ENCODE measurements at places on chromosomes 2 and 18.

GRCh38 chr2:241859017-241859435 lies 332 bp upstream of the PDCD1 start:
- peak; percentile 42 for DNase-seq

- no peak for DNase-seq
These were observed 729 bp upstream of the SELENOI start for GRCh38 chr2:26345283-26345544.

GRCh38 chr2:191263050-191263449 lies 17.8 kb downstream of the MYO1B start:
- no peak for DNase-seq

- no peak for DNase-seq
These were observed 12.6 kb upstream of the LONRF2 start for GRCh38 chr2:100334929-100335328.

GRCh38 chr2:13128139-13128538 lies 411.4 kb downstream of the TRIB2 start:
- DNase-seq = no peak

- DNase-seq = no peak
These were observed 55.8 kb upstream of the FAM136A start for GRCh38 chr2:70357684-70358071.

DNA sequence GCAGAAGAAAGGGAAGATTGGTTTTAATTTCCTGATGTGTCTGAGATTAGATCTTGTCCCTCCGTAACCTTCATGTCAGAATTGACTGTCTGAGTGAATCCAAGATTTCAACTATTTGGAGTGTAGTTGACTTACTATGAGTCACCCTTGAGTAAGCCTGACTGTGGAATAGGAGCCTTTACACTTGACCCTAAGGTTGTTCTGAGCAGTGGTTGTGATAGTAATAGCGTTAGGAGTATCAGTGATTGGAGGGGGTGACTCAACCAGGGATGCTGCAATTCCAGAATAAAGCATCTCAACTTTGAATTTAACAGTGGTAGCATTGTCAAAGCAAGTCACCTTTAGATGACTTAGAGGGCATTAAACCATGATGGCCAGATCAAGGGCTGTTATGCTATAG lies 979.5 kb upstream of the FAM98A start:
- DNase-seq = no peak

- DNase-seq = no peak
These were observed 536 bp downstream of the PDE1A start for GRCh38 chr2:182426082-182426917.

DNA sequence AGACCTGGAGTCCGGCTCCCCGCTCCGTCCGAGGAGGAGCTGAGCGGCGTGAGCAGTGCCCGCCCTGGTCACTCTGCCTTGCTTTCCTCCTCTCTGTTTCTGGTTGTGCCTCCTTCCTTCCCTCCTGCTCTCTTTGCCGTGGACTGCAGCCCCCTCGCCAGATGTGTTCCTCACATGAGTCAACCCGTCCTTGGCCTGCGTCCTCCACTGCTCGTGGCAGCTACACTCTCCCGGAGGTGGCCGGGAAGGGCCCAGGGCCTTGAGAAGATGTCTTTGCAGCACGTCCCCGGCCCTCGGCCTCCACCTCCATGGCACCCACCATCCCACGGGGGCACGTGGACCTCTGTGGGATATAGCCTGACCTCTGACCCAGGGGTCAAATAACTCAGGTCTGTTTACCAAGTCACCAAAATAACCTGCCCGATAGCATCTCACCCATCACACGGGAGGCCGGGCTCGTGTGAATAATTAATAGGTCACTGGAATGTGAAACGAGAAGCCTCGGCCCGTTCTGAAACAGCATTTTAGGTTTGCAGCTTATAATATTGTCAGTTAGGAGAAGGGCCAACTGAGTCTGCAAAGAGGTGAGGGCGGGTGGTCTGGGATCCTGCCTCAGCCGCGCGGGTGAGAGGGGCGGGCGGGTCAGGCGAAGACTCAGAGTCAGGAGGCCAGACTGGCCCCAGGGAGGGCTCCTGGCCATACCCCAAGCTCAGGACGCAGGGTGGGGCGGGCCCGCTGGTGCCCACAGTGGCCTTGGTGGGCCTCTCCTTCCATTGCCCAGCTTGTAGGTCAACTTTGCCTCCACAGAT lies 42.6 kb downstream of the NFATC1 start:
- no peak for DNase-seq

DNA sequence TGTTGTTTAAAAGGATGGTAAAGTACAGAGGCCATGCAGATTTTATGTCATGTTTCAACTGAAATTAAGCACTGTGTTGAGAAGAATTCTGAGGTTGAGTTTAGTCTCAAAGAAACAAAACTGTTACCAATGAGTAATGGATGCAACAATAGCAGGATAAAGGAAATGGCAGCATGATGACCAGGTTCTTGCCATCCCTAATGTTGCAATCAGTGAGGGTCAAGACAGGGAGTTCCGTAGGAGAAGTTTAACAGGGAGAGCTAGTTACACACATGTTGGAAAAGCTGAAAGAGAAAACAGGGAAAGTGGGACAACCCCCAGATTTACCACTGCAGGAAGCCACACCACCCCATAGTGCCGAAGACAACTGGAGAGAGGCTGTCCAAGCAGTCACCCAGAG lies 343.8 kb upstream of the EPHA4 start:
- no peak for DNase-seq

- DNase-seq = no peak
These were observed 1404.9 kb upstream of the SLC39A10 start for GRCh38 chr2:194252127-194252526.

DNA sequence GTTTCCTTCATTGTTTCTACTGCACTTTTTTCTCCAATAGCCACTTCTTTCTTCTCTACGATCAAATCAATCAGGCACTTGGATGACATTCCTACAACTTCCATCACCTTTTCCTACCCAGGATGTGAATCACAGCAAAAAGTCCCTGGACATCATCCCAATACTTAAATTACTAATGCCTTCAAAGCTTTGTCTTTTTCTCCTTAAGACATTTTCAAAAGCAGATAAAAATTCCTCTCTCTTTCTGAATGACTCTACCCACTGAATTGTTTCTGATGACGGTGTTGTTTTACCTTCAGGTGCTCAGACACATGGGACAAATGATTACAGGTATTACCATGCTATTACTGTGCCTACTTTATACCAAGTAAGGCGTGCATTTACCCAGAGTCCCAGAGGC lies 500.9 kb downstream of the FBXO15 start:
- DNase-seq = no peak

GRCh38 chr2:144481666-144482065 lies 38.3 kb downstream of the ZEB2 start:
- DNase-seq = no peak

GRCh38 chr2:229180658-229181057 lies 90.4 kb downstream of the PID1 start:
- no peak for DNase-seq

DNA sequence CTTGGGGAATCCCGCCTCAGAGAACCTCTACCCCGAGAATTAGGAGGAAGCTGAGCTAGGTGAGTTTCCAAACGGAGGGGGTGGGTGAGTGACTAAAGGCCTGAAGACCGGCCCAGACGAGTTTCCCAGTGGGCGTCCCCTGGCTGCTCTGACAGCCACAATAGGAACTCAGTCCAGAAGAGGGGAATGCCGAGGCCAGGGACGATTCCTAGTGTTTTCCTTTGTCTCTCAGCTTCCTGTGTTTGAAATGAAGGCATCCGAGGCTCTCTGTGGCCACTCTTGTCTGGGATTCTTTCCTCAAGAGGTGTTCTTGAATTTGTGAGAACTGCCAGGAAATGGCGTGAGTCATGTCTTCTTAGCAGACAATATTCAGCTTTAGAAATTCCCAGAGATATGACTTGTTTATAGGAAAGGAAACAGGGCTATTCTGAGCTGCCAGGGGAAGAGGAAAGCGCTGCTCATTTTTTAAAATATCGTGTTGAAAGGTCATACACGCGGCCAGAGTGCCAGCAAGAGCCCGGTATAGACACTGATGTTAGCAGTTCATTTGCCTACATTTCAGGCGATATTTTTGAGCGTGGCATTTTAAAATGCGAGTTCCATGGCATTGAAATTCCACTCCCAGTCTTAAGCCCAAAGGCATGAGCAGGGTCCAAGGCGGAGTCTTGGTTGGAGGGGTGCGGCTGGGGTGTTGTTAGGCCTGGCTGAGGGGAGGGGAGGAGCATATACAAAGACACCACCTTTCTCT lies 169.1 kb upstream of the KLF7 start:
- no peak for DNase-seq

DNA sequence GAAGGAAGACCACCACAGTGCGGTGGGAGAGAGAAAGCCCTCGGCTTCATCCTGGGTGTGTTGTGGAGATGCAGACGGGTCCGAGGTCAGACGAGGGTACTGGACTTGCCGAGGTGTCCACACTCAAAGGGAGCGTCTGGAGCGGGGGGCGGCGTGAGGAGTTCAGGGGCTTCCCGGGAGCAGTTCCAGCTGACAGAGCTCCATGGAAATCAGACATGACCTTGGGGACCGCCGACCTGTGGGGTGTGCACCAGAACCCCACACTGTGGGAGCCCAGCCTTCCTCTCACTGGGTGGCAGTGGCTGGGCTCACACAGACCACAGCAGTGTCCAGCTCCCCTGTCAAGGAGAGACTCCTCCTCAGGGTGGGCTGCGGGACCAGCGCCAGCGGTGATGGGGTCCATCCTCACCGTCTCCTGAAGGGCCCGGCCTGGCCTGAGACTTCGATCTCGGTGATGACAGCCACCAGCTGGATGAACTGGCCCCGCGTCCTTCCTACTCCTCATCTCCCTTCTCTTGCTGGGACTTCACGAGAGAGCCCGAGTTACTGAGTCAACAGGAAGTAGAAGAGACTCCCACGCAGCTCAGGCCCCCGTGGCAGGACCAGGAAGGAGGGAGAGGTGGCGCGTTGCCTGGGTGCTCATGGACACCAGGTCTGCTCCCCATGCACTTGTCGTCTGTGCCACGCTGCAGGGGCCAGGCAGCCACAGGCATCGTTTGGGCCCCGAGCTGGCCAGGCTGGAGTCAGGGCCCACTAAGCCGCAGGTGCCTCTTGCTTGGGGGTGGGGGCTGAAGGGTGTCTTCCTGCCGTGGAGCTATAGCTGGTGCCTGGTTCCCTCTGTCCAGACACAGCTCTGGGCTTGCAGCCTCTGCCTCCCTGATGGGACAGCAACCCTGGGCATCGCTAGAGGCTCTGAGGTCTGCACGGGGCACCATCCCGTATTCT lies 101.9 kb upstream of the CTDP1 start:
- DNase-seq = no peak

- DNase-seq = no peak
These were observed 112.9 kb upstream of the CNTNAP5 start for GRCh38 chr2:123912171-123912570.

DNA sequence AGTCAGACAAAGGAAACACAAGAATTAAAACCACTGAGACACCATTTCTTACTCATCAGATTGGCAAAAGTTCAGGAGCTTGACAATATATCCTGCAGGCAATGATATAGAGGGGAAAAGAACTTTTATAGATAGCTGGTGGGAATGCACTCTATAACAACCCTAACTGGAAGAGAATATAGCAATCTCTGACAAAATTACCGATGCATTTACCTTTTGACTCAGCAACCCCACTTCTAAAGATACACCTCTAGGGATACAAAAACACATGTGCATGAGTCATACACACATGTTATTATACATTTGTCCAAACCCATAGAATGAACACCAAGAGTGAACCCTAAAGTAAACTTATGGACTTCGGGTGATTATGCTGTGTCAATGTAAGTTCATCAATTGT lies 79.4 kb upstream of the SRD5A2 start:
- no peak for DNase-seq

DNA sequence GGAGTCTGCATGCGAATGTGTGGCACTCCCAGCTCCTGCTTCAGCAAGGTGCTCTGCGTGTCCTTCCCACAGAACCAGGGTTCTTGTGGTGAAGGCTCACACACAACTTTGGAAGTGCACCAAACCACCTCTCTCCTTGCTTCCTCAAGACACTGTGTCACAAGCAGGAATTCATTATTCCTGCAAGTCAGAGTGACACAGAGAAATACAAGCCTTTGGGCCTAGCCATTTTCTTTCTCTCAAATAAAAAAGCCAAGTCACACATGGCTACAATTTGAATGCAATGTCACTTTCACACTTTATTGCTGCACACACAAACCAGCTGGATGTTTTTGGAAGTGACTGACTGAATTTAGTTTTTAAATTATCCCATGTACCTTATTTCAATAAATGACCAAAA lies 30.1 kb upstream of the THOC1 start:
- no peak for DNase-seq

DNA sequence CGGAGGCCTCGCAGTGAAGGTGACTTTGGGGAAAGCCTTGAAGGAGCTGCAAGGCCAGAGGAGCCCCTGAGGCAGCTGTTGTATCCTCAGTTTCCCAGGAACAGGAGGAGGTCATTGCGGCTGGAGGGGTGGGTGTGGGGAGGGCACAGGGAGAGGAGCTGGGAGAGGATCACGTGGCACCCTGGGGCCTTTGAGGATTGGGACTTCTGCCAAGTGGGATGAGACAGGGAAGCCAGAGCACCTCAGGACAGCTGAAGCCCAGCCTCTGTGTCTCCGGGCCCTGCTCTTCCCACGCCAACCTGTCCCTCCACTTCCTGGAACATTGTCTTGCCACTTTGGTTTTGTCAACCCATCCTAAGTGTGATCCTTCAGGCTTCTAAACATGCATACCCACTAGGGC lies 19.4 kb upstream of the RRM2 start:
- no peak for DNase-seq

Data from activated CD8-positive, alpha-beta memory T cell treated with anti-CD3 and anti-CD28 coated beads for 48 hours (primary cell).